Activated CD4-positive, alpha-beta T cell treated with anti-CD3 and anti-CD28 coated beads, Interleukin-2, amount 10 ng/mL, durations not matched to agents 24 days and 14 days (primary cell): ENCODE measurements at places on chromosomes 1 and 21. TPM values are rescaled to one million over a fixed set of nuclear protein-coding genes. Genes with fewer than 3 reads are reported as not detected.

DNA sequence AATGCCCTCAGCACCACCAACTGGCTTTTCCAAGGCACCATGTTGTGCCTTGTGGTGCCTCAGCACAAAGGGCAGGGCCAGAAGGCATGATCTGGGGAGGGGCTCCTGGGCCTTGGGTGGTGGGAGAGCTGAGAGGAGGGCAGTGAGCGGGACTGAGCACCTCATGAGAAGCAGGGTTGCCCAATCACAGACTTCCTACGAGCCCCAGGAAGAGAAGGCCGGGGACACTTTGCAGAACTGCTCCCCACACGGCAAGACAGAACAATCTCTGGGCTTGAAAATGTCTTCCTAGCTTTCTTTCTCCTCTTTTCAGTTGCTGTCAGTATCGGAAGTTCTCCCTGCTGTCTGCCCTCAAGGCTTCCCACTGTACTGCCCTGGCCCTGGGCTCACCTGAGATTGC, 6.8 kb downstream of the KCNJ10 start:
- peaks cover 34% of the 10 kb centered on the region for H3K27me3 ChIP-seq
- DNase-seq: no peak
- no peaks in the 10 kb centered on the region for H3K36me3 ChIP-seq
- H3K4me3 ChIP-seq: no peak overlapping the region
- H3K4me1 ChIP-seq: no peaks in the 10 kb centered on the region

DNA sequence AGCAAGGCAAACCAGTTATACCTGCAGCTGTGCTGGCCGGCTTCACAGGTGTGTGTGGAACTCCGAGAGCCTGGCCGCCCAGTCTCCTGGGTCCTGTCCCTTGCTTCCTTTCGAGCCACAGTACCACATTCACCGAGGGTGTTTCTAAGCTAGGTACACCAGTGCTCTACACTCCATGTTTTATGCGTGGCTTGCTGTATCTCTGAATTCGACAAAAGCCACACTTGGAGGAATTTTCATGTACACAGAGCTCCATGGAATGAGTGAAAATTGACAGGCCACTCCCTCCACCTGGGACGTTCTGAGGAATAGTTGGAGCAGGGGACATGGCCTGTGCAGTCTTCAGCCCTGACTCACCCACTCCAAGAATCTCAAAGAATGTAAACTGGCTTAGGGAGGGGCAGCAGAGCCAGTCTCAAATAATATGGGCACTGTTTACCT, 14.0 kb downstream of the ETS2 start:
- DNase-seq: no peak
- peaks cover 88% of the 10 kb centered on the region for H3K36me3 ChIP-seq
- peaks cover 7% of the 10 kb centered on the region for H3K4me1 ChIP-seq
- H3K27ac ChIP-seq: no peak overlapping the region

- H3K4me3 ChIP-seq: peak overlapping the region; percentile 92
- no peaks in the 10 kb centered on the region for H3K27me3 ChIP-seq
- H3K4me1 ChIP-seq: peaks cover 77% of the 10 kb centered on the region
- H3K27ac ChIP-seq: peak overlapping the region; percentile 98
- peak; percentile 95 for DNase-seq
- peaks cover 15% of the 10 kb centered on the region for H3K36me3 ChIP-seq
Measured at GRCh38 chr1:153536012-153536670, 350 bp upstream of the S100A6 start.

GRCh38 chr1:226638608-226639007, 90.0 kb downstream of the STUM start:
- no peaks in the 10 kb centered on the region for H3K27me3 ChIP-seq
- no peak overlapping the region for H3K27ac ChIP-seq
- peaks cover 35% of the 10 kb centered on the region for H3K4me1 ChIP-seq
- DNase-seq: no peak
- H3K4me3 ChIP-seq: no peak overlapping the region

GRCh38 chr1:229938551-229938950, 128.5 kb upstream of the GALNT2 start:
- DNase-seq: no peak
- no peak overlapping the region for H3K4me3 ChIP-seq
- H3K36me3 ChIP-seq: no peaks in the 10 kb centered on the region
- peaks cover 27% of the 10 kb centered on the region for H3K27me3 ChIP-seq
- H3K4me1 ChIP-seq: no peaks in the 10 kb centered on the region

DNA sequence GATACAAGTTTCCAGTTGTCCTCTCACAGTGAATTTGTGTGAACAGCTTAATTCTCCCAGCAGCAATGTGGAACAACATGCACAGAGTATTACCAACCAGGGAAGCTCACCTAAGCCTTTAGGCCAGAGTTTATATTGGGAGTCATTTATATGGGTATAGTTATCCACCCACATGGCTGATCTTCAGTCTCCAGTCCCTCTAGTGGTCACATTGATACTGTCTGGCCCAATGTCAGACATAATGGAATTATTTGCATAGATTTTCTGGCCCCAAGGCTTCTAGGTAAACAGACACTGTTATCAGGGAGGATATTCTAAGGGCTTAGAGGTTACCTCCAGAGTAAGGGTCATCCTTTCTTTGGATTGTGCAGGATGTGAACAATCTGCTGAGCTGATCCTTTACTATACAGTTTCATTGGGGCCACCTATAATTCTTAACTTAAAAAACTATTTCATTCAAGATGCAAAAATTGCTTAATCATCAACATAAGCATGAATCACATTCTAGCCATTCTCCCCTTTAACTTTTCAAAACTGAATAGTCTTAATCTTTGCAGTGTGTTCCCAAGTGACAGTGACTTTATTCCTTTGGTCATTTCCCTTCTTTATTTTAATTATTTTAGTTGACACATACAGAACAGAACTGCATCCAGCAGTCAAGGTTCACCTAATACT, 210.9 kb downstream of the LTN1 start:
- no peaks in the 10 kb centered on the region for H3K27me3 ChIP-seq
- H3K36me3 ChIP-seq: peaks cover 31% of the 10 kb centered on the region
- peaks cover under 1% of the 10 kb centered on the region for H3K4me1 ChIP-seq
- no peak overlapping the region for H3K4me3 ChIP-seq
- H3K27ac ChIP-seq: no peak overlapping the region
- DNase-seq: no peak

GRCh38 chr1:170284951-170285350, 139.2 kb downstream of the NTMT2 start:
- H3K36me3 ChIP-seq: no peaks in the 10 kb centered on the region
- H3K4me3 ChIP-seq: no peak overlapping the region
- no peaks in the 10 kb centered on the region for H3K4me1 ChIP-seq
- H3K27me3 ChIP-seq: no peaks in the 10 kb centered on the region

GRCh38 chr1:226761322-226761721, 22.2 kb upstream of the ITPKB start:
- no peak overlapping the region for H3K4me3 ChIP-seq
- H3K27ac ChIP-seq: no peak overlapping the region
- no peak for DNase-seq
- no peaks in the 10 kb centered on the region for H3K36me3 ChIP-seq

DNA sequence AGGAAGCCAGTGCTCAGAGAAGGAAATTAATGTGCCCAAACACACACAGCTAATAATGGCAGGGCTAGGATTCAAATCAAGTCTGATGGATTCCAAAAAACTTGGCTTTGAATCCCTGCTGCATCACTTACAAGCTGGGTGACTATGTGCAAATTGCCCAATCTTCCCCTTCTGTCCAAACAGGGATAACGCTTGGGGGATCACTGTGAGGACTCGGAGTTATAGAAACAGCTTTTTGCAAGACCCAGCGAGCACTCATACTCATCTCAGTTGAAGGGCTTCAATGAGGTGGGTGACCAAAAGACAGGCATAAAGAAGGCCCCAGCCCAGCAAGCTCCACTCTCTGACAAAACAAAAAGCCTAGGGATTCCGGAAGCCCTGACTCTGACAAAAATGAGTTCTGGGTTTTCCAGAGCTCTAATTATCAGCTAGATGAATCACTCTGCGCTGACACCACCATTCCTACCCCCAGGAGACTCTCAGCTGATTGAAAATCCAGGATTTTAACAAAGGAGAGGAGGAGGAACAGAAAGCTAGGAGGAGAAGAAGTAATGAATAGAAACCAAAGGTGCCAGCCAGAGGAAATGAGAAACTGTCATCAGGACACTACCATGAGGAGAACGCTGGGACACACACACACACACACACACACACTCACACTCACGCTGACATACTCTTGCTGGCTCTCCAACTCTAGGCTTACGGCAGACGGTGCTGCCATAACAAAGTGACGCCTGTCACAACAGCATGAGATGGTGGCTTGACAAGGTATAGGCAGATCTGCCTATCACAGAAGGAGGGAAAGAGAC, 1.6 kb upstream of the STK40 start:
- H3K4me3 ChIP-seq: peak overlapping the region; percentile 92
- H3K27ac ChIP-seq: peak overlapping the region; percentile 99
- H3K4me1 ChIP-seq: peaks cover 48% of the 10 kb centered on the region
- H3K27me3 ChIP-seq: no peaks in the 10 kb centered on the region

- no peak overlapping the region for H3K27ac ChIP-seq
- no peaks in the 10 kb centered on the region for H3K27me3 ChIP-seq
- no peak overlapping the region for H3K4me3 ChIP-seq
- no peak for DNase-seq
- H3K36me3 ChIP-seq: no peaks in the 10 kb centered on the region
Measured at GRCh38 chr1:18443587-18444520, 36.9 kb upstream of the KLHDC7A start.

DNA sequence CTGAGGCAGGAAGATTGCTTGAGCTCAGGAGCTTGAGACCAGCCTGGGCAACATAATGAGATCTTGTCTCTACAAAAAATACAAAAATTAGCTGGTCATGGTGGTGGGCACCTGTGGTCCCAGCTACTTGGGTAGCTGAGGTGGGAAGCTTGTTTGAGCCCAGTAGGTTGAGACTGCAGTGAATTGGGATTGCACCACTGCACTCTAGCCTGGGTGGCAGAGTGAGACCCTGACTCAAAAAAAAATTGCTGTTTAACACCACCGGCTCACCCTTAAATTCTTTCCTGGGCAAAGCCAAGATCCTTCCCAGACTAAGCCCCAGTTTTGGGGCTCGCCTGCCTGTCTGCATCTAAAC, 6.6 kb upstream of the NSUN4 start:
- no peak overlapping the region for H3K27ac ChIP-seq
- H3K36me3 ChIP-seq: no peaks in the 10 kb centered on the region
- no peak overlapping the region for H3K4me3 ChIP-seq
- DNase-seq: no peak
- H3K27me3 ChIP-seq: no peaks in the 10 kb centered on the region

- DNase-seq: no peak
- H3K27me3 ChIP-seq: peaks cover 6% of the 10 kb centered on the region
- no peaks in the 10 kb centered on the region for H3K36me3 ChIP-seq
Measured at GRCh38 chr1:175814885-175815284, 71.5 kb upstream of the TNR start.

GRCh38 chr1:86765073-86765472, 60.7 kb downstream of the SH3GLB1 start:
- no peaks in the 10 kb centered on the region for H3K4me1 ChIP-seq
- H3K27me3 ChIP-seq: peaks cover 7% of the 10 kb centered on the region
- H3K27ac ChIP-seq: no peak overlapping the region
- no peak for DNase-seq

- H3K27ac ChIP-seq: no peak overlapping the region
- H3K36me3 ChIP-seq: no peaks in the 10 kb centered on the region
- H3K4me1 ChIP-seq: peaks cover 9% of the 10 kb centered on the region
- DNase-seq: no peak
- no peak overlapping the region for H3K4me3 ChIP-seq
Measured at GRCh38 chr21:38477226-38477625, 21.1 kb downstream of the ERG start.

DNA sequence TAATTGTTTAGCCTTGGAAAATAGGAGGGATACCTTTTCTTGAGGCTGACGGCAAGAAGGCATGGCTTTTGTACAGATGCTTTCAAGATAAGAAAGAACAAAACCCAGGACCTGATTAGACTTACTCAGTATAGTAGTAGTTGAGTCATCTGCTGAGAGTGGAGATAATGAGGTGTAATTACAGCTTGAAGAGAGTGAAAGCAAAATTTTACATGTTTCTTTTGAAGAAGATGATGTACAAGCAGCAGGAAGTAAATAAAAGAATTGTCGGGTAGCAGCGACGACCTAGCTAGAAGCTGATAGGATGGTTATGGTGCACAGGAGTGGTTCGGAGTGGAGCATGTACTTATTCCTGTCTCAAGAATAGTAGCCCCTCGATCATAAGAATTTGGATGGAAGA, 6.6 kb downstream of the ANGPTL1 start:
- H3K27ac ChIP-seq: no peak overlapping the region
- H3K36me3 ChIP-seq: no peaks in the 10 kb centered on the region
- DNase-seq: no peak
- H3K27me3 ChIP-seq: no peaks in the 10 kb centered on the region
- peaks cover 3% of the 10 kb centered on the region for H3K4me1 ChIP-seq

GRCh38 chr1:66154394-66154793, 361.7 kb downstream of the PDE4B start:
- H3K27me3 ChIP-seq: peaks cover 24% of the 10 kb centered on the region
- H3K4me1 ChIP-seq: no peaks in the 10 kb centered on the region
- no peak for DNase-seq
- no peak overlapping the region for H3K4me3 ChIP-seq

The ANGPTL7 gene
- total RNA-seq: not detected in 2 replicates

The GPR3 gene
- 3.3 TPM in 2 replicates for total RNA-seq

The ATF6 gene
- total RNA-seq: 23.6 and 27.7 TPM in 2 replicates

The TNFSF4 gene
- total RNA-seq: 1.7 and 1.9 TPM in 2 replicates

The NTNG1 gene
- total RNA-seq: not detected in 2 replicates

The DNM3 gene
- 0.42 and 0.45 TPM in 2 replicates for total RNA-seq

The GABRD gene
- not detected in 2 replicates for total RNA-seq

The ATXN7L2 gene
- total RNA-seq: 15.1 and 15.6 TPM in 2 replicates
